ENCODE measurements at places on chromosomes 2 and 18.

DNA sequence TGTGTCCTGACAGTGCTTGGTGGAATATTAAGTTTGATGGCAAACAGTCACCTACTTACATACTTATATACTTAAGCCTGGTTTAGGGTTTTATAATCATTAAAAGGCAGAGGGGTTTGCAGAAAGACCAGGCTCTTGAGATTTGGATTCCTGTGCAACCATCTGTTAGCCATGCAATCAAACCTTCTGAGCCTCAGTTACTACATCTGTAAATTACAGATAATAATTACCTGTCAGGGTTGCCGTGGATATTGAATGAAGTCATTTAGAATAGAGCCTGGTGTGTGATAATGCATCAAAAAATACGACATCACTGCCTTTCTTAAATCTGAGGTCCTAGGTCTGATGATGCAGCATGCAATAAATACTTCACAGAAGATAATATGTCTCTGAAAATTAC is 152.9 kb downstream of the ARHGAP28 start:
- DNase-seq, result no peak

DNA sequence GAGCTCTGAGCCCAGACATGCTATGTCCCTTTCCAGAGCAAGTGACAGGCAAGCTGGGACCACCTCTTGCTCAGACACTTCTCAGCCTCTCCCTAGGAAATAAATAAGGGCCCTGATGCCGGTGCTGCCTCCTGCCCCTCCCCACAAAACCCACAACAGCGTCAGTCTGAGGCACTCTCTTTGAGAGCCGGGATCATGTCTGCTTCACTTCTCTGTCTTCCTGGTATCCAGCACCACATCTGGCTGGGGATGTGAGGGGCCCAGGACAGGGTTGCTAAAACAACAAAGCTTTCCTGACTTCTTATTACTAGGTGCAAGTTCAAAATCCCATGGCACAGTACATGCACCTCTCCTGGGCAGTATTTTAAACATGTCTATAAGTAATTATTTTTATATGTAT is 103.9 kb upstream of the GLI2 start:
- no peak for DNase-seq

GRCh38 chr18:55321265-55322177 is 266.5 kb downstream of the TCF4 start:
- DNase-seq, result peak; percentile 36

- DNase-seq, result no peak
Measured at GRCh38 chr2:161357097-161357496, 48.9 kb downstream of the PSMD14 start.

GRCh38 chr2:45275806-45276205 is 266.6 kb upstream of the SIX2 start:
- no peak for DNase-seq

- DNase-seq, result no peak
Measured at GRCh38 chr18:10476338-10476791, 21.9 kb downstream of the APCDD1 start.

- DNase-seq, result no peak
Measured at GRCh38 chr18:78010363-78010762, 760.7 kb downstream of the GALR1 start.

GRCh38 chr18:13051159-13051558 is 60.0 kb downstream of the CEP192 start:
- DNase-seq, result no peak

GRCh38 chr2:200578778-200579177 is 7.0 kb upstream of the AOX1 start:
- DNase-seq, result no peak

- DNase-seq, result no peak
Measured at GRCh38 chr2:3557639-3558204, 411 bp downstream of the RNASEH1 start.

DNA sequence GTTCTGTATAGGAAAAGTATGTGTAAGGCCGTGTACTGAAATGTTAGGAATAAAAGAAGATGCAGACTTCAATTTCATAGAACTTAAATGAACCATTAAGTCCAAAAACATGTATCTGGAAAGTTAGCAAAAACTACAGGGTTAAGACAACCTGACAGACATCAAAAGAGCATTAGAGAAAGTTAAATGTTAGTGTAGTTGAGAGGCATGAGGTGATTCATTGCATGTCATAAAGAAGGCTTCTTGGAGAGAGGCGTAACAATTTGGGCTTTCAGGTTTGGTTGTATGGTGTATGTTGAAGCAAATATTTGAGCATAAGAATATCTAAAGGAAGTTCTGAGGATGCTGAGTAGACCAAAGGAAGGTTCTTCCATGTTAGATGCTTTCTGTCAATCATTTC is 6.3 kb downstream of the EPC2 start:
- DNase-seq, result no peak

- peak; percentile 67 for DNase-seq
Measured at GRCh38 chr2:10122500-10123280, at the start of gene RRM2. Gene RRM2, plus strand, starts transcription at chr2:10122739. Its CDS starts 60 bp downstream, at chr2:10122799.

DNA sequence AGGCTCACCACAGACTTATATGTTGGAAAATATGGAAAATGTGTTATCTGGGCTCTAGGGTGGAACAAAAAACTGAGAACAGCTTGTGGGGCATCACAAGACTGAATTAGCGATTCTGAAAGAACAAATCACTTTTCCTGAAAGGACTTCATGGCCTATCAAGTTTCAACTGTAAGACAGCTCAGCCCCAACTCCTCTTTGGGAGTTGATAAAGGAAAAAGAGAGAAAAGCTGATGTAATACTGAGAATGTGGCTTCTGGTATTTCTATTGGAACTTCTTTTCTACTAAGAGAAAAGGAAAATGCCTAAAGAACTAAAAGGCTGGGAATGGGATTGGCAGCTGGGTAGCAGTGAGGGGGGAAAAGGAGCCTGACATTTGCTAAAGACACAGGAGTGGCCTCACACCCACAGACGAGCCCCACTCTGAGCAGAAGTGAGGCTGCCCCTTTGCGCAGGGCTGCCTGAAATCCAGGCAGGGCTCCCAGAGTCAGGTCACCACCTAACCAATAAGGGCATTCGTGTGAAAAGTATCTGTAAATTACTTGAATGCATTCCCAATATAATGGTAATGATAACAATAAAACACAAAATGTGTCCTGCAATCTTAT is 75.6 kb downstream of the LRP2 start:
- no peak for DNase-seq

DNA sequence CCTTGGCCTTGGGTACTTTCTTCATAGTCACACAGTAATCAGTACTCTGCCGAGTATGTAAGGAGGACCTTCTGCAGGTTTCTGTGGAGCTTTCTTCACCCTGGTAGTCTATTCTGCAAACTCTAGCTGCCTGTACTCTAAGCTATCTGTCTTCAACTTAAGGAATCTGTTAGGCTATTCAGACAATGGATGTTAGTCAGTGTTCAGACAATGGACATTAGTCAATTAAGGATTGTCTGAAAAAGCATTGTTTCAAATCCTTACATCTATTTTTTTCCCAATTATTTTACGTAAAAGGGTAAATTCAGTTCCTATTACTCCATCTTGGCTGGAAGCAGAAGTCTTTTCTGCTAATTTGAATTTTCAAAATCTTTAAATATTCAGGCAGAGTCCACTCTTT is 75.7 kb downstream of the WDR7 start:
- DNase-seq, result no peak

GRCh38 chr2:44562737-44563136 is 201.0 kb downstream of the CAMKMT start:
- no peak for DNase-seq
